ENCODE measurements at places on chromosomes 2 and 18.

- DNase-seq, result no peak
These were observed 24.0 kb downstream of the CFAP210 start for GRCh38 chr2:169670215-169670651.

DNA sequence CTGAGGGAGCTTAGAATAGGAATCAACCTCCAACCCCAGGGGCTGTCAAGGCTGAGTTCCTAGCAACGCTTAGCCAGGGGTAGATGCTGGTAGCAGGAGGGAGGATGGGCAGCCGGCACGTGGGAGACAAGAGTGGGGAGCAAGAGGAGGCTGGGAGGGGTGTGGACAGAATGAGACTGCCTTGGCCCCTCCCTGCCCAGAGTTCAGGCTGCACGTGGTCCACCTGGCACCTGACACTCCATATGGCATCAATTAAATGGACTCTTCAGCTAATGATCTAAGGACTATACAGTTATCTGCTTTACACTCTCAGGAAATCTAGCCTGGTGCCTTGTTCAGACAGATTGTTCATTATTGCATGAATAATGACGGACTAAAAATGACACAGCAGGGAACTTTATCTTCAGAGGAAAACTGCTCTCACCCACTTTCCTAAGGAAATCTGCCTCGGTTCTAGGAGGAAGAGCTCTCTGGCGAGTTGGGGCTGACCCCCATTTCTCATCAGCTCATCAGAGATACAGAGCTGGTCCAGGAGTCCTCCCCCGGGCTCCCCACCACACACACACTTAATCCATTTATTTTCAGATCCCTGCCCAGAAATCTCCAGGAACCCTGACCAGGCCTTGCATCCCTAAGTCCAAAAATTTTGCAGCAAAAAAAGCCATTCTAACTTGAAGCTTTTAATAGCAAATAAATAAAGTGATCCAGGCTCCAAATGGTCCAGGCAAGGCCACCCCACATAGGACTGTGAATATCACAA is 102.1 kb upstream of the CDC42EP3 start:
- DNase-seq, result no peak

DNA sequence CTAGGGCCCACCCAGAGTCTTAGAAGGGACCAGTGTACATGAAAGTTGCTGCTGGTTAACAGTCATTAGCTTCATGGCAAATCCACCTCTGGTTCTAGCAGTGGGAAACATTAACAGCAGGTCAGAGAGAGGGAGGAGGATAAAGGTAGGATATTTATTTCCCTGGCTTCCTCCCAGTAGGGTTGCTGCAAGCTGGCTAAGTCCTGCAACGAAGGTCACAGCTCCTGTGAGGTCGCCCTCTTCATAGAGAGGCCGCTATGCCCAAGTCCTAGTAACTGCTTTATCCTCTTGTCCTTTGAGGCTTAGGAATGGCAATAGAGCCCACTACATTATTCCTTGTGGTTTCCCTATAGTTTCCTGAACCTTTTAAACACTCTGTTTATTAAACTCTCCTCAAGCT is 84.0 kb upstream of the ACSL3 start:
- no peak for DNase-seq

GRCh38 chr2:159516241-159516758 is 100.0 kb downstream of the BAZ2B start:
- DNase-seq, result peak; percentile 31

DNA sequence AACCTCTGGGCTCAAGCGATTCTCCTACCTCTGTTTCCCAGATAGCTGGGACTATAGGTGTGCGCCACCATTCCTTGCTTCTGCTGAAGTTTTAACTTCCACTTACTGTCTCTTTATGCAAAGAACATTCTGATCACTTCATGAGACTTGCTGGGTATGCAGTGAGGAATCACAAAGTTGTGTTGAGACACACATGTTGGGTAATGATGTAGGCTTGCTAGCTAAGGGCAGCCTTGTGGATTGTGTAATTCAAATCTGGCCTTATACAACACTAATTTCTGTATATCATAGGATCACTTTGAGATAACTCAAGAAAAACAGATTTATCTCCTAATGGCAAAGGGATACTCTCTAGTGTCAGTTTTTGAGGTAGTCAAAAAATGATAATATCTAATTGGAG is 24.2 kb downstream of the XRCC5 start:
- DNase-seq, result no peak

DNA sequence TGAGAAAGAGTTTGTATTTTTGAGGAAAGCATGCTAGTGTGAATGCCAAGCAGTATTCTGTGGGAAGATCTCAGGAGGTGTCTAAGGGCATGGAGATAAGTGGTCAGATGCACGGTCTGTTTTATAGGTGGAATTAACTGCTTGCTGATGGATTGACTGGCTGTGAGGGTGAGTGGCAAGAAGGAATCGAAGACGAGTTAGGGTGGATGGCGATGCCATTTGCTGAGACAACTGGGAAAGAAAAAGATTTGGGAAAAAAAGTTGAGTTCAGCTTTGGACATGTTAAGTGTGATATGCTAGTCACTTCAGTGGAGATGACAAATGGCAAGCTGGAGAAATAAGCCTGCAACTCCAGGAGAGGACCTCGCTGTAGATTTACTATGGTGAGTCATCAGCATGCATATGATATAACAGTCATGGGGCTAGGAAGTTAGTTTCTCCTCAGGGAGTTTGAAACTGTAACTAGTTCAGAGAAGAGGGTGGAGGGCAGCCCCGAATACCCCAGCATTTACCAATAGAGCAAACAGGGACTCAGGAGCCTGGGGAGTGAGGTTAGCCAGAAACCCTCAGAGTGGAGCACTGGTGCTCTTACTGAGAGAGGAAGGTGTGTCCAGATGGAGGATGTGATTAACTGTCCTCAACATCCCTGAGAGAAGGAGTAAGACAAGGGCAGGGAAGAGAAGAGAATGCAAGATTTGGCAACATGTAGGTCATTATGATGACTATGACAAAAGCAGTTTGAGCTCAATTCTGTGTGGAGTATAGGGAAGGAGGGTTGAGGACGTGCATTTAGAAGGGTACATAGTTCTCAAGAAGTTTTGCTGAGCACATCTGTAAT is 2.0 kb upstream of the HK2 start:
- no peak for DNase-seq

DNA sequence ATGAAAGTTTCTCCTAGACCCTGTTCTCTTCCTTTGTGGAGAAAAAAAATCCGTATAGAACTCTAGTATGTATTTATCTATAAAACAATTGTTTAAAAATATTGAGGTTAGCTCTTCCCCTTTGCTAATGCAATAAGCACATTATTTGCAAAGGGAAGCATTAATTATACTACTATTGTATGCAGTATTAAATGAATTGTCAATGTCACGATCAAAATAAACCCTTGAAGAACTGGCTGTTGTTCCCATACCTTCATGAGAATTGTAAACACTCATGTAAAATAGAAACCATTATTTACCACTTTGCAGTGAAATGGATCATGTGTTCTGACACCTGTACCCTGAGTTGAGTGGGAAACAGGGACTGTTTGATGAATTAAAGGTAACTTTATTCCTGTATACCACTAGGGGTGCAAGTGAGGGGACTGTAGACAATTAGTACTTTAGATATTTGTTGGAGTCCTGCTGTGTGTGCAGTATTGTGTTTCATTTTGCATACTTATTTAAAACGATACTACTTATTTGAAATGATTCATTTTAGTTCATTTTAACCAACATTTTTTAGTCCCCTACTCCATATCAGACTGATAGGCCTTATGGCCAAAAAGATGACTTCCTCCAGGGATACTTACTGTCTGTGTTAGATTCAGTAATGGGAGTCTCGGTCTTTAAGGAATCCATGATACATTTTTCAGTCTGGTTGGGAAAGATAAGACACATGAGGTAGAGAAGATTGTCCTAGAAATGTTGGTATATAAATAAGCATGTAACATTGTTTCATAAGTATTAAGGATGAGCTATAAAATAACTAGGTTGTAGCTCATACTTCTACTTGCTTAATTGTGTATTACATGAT is 7.9 kb downstream of the PKP4 start:
- DNase-seq, result no peak

DNA sequence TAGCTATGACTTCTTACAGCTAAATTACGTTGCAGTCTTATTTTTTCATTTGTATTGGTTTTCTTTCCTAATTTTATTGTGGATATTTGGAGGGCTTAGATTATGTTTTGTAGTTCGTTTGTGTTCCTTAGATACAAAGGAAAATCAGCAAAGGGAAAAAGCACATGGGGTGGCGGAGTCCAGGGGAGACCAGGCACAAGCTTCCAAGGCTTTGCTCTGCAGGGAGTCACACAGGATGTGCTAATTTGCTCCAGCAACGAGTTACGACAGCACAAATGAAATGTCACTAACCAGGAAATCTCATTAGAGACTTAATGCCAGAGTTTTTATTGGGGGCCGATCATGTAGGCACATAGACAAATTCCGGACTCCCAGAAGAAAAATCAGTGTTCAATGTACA is 60.5 kb upstream of the CABYR start:
- no peak for DNase-seq

DNA sequence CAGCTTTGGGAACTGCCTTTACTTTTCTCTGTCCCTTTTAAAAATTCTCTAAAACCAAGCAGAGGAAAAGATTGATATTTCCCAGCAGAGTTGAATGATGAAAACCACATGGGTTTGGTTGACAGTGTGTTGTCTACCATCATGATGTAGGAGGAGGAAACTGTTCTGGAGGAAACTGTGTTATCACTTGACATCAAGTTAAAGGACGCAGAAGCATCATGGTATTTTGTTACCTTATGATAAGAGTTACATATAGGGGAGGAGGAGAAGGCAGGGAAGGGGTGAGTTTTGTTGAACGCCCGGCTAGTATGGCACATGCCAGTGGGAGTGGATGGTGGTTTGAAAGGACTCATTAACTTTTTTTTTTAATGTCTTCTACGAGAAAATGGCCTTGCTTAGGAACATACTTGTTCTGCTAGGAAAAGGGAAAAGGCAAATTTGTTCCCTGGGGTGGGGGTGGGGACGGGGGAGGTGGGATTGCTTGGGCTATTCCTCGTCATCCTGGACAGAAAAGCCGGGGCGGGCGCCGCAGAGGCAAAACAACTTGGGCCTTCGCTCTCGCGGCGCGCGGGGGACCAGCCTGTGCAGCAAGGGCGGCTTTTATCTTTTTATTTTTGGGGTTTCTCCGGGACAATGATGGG is 766 bp downstream of the TMEM17 start:
- no peak for DNase-seq

GRCh38 chr2:69055688-69056470 is 42.9 kb downstream of the ANTXR1 start:
- no peak for DNase-seq

DNA sequence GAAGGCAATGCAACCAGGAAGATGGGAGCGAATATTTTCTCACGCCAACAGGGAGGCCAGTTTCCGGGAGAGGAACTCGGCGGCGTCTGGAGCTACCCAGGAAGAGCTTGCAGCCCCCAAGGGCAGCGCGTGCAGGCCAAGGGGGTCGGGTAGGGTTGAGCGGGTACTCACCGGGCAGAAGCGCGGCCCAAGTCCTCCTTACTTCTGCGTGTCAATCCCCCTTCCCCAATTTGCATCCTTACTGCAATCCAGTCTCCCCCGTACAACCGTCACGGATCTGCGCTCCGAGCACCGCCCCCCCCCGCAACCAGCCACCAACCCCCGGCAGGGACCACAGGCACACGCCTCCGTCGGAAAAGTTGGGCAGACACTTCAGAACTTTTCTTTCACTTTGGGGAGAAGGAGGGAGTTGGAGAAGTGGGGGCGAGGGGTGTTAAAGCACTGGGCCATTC is 1.3 kb downstream of the ATP8B1 start:
- no peak for DNase-seq

GRCh38 chr2:222673273-222673672 is 1.8 kb downstream of the MOGAT1 start:
- no peak for DNase-seq

DNA sequence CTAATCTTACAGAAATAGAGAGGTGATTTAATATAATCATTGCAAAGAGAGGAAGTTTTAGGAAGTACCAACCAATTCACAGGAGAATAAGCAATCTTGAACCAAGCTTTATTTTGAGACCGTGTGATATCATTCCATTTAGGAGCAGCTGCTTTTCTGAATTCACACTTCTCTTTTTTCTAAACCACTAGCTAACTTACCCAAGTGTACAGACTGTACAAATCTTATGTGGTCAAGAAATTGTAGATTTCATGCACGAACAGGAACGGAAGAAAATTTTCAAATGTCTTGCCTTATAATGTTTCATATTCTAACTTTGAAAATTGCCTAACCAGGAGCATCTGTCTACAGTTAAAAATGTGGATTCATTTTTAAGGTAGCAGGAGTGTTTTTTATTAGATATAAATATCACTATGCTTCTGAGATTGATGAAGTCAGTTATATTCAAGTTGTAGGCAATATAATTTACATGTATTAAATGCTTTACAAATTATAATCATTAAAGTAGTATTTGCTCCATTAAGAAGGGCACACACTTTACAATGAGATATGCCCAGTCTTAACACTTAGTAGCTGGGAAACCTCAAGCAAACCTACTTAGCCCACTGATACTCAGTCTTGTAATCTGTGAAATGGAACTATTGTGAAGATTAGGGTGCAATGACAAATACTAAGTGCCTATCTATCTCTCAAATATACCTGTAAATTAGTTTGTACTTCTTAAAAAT is 302.2 kb upstream of the STON1 start:
- DNase-seq, result no peak

DNA sequence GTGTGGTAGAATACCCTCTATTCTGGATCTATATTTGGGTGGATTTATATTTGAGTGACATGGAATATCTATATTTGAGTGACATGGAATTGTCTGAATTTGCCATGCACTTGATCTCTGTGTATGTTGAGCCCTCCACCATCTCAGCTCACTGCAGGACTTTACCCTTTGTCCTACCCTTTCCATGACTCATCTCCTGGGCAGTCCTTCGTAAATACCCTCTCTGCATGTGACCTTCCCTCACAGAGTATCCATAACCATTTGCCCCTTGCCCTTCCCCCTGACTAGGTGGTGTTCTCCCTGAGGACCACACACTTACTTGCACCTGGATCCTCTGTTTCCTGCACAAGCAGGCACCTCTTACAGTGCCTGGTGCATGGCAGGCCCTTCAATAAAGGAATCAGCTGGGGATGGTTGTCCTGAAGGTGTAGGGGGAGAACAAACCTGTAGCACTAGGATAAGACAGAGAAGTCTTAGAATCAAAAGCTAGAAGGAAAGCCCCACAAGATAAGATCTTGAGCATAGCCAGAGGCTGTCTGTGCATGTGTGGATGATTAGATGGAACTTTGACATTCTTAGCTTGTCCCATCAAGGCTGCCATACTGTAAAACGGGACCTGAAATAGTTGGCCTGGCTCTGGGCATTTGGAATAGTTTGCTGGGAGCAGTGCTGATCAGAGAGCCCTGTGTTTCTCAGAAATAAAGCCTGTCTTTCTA is 230.4 kb downstream of the FHOD3 start:
- DNase-seq, result no peak

- no peak for DNase-seq
These were observed 114.9 kb downstream of the ALK start for GRCh38 chr2:29806461-29806860.

DNA sequence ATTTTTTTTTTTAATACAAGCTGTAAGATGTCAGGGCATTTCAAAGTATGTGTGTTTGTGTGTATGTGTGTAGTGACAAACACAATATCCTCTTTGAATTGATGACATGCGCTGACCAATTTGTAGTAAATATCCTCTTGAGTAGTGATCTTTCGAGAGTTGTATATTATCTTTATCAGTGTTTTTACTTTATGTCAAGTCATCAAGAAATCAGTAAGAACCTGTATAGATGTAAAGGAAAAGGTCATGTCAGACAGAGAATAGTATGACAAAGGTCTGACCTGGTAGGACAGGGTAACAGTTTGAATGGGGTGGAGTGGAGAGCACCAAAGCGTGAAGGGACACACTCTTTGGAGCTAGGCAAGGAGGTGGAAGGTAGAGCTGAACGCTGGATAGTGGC is 1931.4 kb upstream of the CELF4 start:
- no peak for DNase-seq
